GM04504 (cell line): ENCODE measurements at places on chromosomes 16 and 17.

GRCh38 chr16:11155284-11155806, 100.7 kb downstream of the SOCS1 start:
- DNase-seq = peak; percentile 50

DNA sequence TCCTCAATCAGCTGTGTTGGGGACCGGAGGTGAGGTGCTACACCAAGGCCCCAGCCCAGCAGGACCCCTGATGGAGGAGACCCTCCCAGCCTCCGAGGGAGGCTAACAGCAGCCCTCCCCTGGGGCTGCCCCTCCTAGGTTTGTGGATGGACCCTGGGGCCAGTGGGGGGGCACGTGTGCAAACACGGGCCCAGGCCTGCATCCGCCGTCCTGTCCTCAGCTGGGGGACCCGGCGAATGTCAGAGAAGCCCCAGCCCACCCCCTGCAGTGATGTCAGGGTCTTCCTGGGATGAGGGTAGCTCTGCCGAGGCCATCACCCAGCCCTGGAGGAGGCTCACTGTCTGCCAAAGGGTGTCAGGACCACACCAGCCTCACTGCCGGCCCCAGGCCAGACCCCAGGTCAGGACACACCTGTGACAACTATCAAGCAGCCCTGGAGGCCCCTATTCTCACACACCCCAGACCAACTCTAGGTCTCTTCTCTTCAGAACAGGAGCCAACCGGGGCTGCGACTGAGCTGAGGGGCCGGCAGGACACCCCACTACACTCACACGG, 26.7 kb downstream of the CEP131 start:
- DNase-seq = no peak

DNA sequence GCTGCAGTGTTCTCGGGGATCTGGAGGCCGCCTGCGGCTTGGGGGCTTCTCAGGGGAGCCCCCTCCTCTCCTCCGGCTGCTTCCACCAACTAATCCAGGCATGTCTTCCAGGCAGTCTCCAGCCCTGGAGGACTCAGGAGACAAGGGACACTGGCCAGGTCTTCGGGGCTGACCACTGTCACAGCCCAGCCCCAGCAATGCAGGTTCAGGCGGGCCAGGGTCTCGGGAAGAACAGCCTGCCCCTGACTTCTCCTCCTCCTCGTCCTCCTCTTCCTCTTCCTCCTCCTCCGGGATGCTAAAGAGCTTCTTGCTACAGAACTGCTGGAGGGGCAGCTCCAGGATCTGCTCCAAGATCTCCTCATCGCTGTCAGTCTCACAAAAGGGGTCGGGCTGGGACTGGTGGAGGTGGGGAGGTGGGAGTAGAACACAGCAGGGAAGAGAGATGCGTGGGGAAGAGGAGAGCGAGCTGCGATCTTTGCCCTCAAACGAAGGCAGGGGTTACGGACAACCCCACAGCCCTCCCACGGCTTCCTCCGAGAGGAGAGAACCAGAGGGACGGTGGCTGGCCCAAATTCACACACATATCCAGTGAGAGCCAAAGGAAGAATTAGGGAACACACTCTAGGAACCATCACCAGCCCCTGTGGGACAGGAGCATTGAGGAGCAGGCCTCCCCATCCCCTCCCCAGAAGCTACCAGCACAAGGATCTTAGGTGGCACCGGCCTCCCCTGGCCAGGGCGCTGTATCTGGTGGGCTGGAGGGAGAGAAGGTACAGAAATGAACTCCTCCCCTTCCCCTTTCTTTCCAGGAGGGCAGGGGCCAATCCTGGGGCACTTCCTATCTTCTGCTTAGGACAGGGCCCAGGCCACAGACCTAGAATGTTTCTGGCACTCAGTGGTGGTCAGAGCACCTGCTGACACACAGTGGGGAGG, 19.3 kb downstream of the TSPOAP1 start:
- DNase-seq = no peak

DNA sequence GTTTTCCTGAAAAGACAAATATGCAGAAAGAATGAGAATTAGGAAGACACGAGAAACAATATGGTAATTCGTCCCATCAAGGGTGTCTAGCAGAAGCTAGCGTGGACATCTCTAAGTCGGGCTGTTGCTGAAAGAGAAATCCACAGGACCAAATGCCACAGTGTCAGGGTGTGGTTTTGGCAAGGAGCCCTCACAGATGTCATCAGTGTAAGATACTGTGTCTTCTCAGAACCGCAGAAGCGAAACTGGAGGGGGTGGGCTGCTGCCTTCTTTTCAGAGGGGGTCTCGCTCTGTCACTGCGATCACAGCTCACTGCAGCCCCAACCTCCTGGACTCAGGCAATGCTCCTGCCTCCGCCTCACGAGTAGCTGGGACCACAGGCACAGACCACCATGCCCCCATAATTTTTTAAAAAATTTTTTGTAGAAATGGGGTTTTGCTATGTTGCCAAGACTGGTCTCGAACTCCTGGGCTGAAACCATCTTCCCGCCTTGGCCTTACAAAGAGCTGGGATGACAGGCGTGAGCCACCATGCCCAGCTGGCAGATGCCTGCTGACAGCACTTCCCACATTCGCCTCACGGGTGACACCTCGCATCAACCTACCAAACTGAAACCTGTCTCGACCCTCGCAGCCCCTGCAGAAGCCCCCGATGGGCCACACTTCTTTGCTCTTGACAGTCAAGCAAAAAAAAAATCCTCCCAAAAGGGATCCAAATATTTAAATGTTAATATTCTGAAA, 26.2 kb downstream of the TRAP1 start:
- peak; percentile 38 for DNase-seq

DNA sequence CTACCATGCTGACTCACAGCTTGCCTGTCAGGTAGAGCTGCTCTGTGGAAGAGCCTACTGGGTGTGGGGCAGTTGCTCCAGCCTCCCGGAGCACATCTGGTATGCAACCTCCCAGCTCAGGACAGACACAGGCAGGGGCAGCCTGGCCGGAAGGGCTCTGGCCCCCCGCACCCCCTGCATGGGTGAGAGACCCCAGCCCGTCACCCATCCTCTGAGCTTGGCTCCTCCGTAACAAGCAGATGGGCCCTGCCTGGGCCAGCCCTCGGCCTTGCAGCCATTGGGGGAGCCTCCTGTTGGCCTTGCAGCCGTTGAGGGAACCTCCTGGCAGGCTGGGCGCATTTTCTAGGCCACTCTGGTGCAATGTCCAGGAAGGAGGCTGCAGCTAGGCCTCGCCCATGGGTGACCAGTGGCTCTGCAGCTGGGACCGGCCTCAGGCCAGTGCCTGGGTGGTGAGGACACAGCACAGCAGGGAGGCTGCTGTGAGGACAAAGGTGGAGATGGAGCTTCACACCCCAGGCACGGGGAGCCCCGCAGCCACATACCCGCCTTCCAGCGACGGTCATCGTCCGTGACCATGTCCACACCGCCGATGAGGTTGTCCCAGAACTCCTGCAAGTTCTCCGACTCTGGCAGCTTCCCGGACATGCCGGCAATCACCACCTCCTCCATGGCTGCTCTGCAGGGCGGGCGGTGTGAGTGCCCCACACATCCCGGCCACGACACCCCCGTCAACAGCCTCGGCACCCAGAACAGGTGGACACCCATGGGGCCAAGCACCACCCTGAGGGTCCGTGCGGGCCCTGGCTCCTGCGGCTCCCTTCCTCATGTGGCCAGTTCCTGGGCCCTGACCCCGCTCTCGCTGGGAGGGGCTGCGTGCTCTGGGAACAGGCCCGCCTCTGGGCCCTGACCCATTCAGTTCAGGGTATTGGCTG, 2.0 kb downstream of the FASN start:
- DNase-seq = no peak
